ENCODE measurements at places on chromosomes 1 and 21. TPM values are rescaled to one million over a fixed set of nuclear protein-coding genes. Genes with fewer than 3 reads are reported as not detected.

The MYCL gene
- total RNA-seq = 0.36 TPM

The WNT3A gene
- total RNA-seq = not detected

DNA sequence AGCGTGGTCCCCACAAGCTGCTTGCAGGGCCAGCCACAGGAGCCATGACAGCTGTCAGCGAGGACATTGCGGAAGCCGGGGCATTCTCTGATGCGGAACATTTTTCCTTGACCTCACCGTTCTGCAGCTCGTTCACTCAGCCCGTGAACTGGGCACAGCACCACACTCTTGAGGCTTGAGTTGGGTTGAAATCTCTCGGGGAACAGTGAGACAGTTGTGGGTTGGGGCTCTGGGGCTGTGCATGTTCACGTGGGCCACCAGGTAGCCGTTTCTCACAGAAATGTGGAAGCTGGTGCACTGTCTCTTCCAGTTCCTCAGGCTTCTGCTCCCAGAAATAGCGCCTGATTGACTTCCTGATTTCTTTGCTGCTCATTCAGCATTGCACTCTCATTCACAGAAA, 69.8 kb downstream of the SPSB1 start:
- DNase-seq = no peak

The MSH4 gene
- total RNA-seq = 0.19 TPM

DNA sequence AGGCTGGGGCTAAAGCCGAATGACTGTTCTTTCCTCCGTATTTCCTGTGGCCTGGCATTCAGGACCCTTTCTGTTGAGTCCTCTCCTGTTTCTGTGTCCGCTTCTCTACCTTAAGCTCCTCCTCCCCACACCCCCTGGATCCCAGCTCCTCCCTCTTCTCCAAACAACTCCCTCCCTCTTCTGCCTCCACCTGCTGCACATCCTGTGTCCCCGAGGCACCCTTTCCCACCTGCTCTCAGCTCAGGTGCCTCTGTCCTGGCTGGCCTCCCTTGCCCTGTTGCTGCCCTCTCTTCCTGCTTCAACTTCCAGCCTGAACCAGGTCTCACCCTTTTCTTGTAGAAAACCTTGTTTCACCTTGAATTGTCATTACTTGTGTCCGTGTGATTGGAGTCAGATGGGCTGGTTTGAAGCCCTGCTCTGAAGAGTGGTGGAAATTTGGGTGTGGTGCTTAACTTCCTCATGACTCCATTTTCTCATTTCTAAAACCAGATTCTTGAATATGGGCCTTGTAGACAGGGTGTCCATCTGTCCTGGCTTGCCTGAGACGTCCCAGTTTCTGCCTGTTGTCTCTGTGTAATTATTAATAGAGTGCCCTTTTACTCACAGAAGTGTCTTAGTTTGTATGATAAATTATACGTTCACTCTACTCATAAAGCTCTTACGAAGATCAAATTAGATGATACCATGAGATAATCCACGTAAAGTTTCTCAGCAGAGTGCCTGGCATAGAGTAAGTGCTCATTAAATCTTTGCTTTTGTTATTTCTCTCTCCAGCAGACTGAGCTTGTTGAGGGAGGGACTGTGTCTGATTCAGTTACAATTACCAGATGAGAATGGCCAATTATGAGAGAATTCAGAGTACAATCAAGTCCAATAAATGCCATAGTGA, 58.9 kb upstream of the TRABD2B start:
- no peak for DNase-seq

The FBXO2 gene
- total RNA-seq = 13.2 TPM

The SPSB1 gene
- 1.4 TPM for total RNA-seq

GRCh38 chr1:183553764-183554163, 36.5 kb downstream of the NCF2 start:
- no peak for DNase-seq

DNA sequence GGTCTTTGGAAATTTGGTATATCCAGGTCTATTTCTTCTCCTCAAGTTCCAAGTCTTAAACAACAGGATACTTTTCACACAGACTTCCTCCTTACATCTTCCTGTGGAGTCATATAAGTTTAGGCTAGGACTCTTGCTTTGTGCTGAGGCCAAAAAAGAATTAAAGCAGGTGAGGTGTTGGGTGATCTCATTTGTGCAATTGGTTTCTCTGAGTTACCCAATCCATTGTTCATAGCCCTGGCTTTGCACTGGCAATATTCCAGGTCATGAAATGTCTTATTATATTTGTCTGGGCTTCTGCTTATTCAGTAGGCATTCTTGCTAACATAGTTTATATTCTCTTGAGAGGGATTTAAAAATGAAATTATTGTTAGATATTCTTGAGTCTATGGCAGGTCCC, 14.1 kb upstream of the KIAA0040 start:
- no peak for DNase-seq

DNA sequence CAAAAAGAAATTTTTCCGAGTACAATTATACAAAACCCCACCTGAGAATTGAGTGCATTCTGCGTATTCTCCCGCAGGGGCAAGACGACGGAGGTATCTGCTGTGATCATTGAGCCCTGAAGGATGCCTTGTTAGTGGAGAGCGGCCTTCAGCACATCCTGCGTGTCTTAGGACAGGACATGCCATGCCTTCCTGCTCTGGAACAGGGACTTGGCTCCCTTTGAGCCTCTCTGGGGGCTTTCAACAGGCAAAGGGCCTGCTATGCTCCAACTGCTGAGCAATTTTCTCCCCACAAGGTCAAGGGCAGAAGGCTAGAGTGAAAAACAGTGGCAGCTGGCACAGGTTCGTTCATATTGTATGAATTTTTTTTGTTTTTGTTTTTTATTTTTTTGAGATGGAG, 52.4 kb downstream of the TOR1AIP2 start:
- DNase-seq = peak; percentile 26

GRCh38 chr1:225736437-225737098, 41.1 kb upstream of the SRP9 start:
- no peak for DNase-seq

- no peak for DNase-seq
Observed at GRCh38 chr1:155892796-155893195, 18.4 kb downstream of the RIT1 start.

DNA sequence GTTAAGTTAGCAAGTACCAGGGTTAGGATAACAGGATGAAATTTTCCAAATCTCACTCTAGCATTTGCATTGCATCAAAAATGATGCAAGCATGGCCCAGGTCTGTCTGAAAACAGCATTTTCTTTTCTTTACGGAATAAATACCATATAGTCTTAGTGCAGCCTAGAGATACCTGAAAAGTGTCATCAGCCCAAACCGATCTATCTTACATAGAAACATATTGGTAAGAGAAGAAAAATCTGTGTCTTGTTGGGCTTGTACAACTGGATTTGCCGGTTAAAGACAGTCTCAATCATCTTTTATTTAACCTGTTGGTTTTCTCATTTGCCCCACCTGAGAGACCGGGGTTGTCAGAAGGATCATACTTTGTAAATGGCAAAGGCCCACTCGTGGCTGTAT, 15.8 kb downstream of the ACP6 start:
- no peak for DNase-seq

- no peak for DNase-seq
Observed at GRCh38 chr1:39574646-39575045, 1.9 kb downstream of the PABPC4 start.

All from natural killer cell treated with Interleukin-12 subunit alpha and Interleukin-12 subunit beta and Interleukin-15 and Interleukin-18, amount 100 ng/mL, for 72 hours (primary cell).